Naive thymus-derived CD4-positive, alpha-beta T cell (primary cell): ENCODE measurements at places on chromosomes 2 and 18. TPM values are rescaled to one million over a fixed set of nuclear protein-coding genes. Genes with fewer than 3 reads are reported as not detected.

DNA sequence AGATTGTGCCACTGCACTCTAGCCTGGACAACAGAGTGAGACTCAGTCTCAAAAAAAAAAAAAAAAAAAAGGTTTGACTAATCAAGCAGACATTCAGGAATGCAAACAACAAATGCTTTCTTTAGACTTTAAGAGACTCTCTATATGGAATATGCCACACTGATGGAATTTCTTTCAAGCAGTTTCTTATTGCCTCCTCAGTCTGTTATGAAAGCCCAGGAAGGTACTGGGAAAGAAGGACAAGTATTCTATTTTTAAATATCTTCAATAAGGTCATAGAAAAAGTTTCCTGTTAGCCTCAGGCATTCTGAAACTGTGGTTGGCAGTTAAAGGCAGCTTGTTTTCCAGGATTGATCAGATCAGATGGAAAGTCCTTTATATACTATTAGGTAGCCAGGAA is 241.6 kb downstream of the PIK3C3 start:
- no peak for DNase-seq

DNA sequence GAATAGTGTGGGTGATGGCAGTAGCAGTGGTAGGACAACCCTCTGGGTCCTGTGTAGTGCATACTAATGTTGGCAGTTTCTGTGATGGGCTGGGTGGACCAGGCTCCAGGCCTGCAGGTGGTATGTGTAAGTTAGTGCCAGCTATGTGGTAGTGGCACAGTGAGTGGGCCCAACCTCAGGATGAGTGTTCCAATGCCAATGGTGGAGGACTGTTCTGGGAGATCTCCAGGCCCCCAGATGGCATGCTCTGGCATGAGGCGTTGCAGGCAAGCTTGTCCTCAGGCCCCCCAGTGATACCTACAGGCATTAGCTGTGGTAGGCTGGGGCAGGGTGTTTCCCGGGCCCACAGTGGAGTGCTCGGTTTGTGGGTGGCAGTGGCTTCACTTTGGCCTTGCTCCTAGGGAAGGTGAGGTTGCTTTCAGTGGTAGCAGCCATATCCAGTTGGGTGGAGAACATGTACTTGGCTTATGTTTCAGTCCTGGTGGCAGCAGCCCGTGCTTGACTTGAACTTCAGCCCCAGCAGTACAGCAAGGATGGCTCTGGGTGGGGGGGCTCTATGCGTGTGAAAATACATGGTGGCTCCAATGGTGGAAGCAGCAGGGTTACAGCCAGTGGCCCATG is 32.4 kb downstream of the TEX51 start:
- DNase-seq: no peak

DNA sequence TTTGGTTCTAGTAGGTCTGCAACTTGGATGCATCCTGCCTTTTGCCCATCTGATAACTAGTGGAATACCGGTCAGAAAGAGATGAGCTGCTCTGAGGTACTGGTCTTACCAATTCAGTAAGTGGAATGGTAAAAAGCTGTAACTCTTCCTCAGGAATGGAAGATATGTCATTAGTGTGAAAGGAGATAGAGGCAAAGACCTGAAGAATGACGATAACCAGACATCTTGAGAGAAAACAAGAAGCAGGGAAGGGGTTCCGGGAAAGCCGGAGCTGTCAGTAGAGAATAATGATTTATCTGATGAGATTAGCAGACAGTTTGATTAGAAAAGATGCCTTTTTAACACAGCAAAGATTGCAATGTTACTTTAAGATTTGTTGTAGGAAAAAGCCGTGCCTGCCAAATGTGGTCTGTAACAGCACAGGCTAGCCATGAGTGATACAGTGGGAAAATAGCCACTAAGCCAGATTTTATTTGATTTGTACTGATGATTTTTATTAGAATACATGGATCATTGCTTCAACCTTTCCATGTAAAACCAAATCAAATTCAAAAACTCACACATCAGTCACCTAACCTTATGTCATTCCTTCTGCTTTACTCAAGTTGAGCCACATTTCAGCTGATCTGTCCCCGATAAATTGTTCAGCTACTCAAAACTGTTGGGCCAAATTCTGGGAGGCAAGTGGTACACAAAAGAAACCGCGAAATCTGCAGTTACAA is 110.0 kb downstream of the TCF4 start:
- no peak for DNase-seq

- no peak for DNase-seq
These were observed 66.5 kb downstream of the SEPTIN10 start for GRCh38 chr2:109547280-109547679.

DNA sequence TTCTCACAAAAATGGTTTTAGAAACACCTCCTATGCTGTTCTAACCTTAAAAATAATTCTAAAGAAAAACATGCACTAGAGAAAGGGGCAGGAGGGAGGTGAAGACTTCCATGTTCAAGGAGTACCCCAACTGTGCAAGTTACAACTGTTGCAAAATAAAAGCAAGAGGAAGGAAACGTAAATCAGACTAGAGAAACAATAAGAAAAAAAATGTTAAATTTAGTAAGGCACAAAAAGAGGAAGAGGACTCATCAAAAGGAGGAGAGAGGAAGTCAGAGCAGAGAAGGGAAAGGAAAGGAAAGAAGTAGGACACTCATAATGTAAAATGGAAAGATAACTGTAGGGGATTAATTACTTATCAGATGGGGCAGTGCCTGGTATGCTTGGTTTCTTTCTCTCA is 34.1 kb downstream of the RAPH1 start:
- no peak for DNase-seq

DNA sequence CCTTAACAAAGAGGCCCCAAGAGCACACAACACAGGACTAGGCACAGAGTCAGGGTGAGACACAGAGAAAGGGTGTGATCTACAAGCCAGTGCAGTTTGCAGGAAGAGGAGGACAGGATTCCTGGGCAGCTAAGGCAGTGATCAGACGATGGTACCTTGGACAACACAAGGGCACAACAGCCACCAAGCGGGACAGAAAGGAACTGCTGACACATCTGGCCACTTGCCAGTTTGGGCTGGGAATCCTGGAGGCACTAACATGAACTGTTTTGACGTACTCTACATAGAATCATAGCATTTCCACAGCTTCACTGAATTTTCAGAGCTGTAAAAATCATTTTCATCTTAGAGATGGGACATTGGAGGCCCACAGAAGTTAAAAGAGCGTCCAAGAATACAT is 221.5 kb upstream of the SLC35G4 start:
- DNase-seq: no peak

DNA sequence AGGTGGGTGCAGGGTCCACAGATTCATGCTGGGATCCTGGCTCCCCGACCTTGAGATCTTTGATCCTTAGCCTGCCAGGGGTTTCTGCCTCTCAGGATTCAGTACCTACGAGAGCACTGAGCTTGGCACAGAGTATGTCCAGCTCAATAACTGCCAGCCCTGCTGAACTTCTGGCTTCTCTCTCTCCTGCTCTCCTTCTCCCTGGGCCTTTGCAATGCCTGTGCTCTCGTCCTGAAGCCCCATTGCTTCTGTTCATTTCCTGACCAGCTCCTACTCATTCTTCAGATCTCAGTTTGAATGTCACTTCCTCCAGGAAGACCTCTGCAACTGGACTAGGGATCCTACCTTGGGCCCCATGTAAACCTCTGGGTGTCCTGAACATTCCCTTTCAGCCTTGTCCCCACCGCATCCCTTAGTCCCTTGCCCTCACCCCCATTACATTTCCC is 113.8 kb upstream of the HAAO start:
- no peak for DNase-seq

- DNase-seq: no peak
These were observed 36.4 kb upstream of the FOSL2 start for GRCh38 chr2:28356095-28356911.

DNA sequence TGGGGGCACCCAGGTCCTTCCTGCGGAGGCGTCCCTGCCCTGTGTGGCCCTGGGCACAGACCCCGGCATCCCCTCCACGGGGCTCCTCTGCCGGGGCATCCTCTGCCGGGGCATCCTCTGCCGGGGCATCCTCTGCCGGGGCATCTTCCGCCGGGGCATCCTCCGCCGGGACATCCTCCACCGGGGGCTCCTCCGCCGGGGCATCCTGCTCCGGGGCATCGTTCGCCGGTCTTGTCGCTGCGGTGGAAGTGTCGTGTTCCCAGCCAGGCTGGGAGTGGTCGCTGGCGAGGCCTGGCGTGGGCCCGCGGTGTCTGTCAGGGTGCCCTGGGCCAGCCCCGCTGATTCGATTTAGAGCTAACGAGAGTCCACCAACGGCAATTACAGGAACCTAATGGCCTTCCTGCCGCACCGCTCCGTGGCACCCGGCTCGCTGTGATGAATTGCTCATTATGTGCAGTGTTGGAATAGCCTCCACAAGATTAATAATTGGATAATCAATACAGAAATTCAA is 115.1 kb downstream of the NFATC1 start:
- no peak for DNase-seq

GRCh38 chr2:18763338-18763737 is 174.0 kb upstream of the NT5C1B start:
- no peak for DNase-seq

Gene RMND5A
- 13.9 TPM for polyA plus RNA-seq

Gene ABCG8
- polyA plus RNA-seq: 0.11 TPM

Gene NCKAP5
- not detected for polyA plus RNA-seq
